ENCODE measurements at places on chromosomes 12 and 14. TPM values are rescaled to one million over a fixed set of nuclear protein-coding genes. Genes with fewer than 3 reads are reported as not detected.

Gene NANOG
- total RNA-seq = 134 TPM

Gene CCDC91
- 17.0 TPM for total RNA-seq

Gene CD163L1
- 0.14 TPM for total RNA-seq

Gene LMBR1L
- total RNA-seq = 33.9 TPM

Gene IL22
- not detected for total RNA-seq

Gene REC8
- total RNA-seq = 25.7 TPM

Gene HELB
- 11.9 TPM for total RNA-seq

Gene CISTR
- total RNA-seq = not detected

Gene GALNT8
- 8.4 TPM for total RNA-seq

Gene IFT43
- 21.5 TPM for total RNA-seq

Gene CCND2
- 224 TPM for total RNA-seq

Gene PRH1
- 19.0 TPM for total RNA-seq

Gene CBLN3
- 0.07 TPM for total RNA-seq

Gene VWF
- 0.31 TPM for total RNA-seq

Gene RAD51AP1
- total RNA-seq = 75.2 TPM

Gene WSCD2
- 0.58 TPM for total RNA-seq

Gene GLT1D1
- total RNA-seq = 4.4 TPM

Gene ZNF140
- 15.4 TPM for total RNA-seq

Gene TAS2R10
- total RNA-seq = 3.6 TPM

Gene SLC38A4
- 12.5 TPM for total RNA-seq

Gene SDR9C7
- total RNA-seq = not detected

Gene SRRM4
- 0.63 TPM for total RNA-seq

Gene PPM1H
- total RNA-seq = 41.3 TPM

Gene AQP6
- not detected for total RNA-seq

Gene LRRC9
- total RNA-seq = 2.6 TPM

Gene ARHGEF25
- 10.2 TPM for total RNA-seq

Gene FOXA1
- not detected for total RNA-seq

Gene LMNTD1
- total RNA-seq = not detected

Gene THAP2
- 6.3 TPM for total RNA-seq

Gene LRTM2
- 0.12 TPM for total RNA-seq

Gene PLEKHH1
- 33.9 TPM for total RNA-seq

Gene IL26
- not detected for total RNA-seq

Gene KRT78
- not detected for total RNA-seq

Gene CAND1
- total RNA-seq = 151 TPM

Gene CCDC38
- total RNA-seq = not detected
